ENCODE measurements at places on chromosomes 7 and 10.

- DNase-seq = no peak
Observed at GRCh38 chr10:94115725-94116124, 122.0 kb downstream of the PLCE1 start.

GRCh38 chr10:97780841-97781617 is 9.2 kb upstream of the SFRP5 start:
- DNase-seq = no peak

- DNase-seq = no peak
Observed at GRCh38 chr10:81863771-81864170, 11.2 kb upstream of the NRG3 start.

- DNase-seq = no peak
Observed at GRCh38 chr7:82506208-82506607, 62.6 kb upstream of the CACNA2D1 start.

GRCh38 chr10:124149189-124150042 is 56.0 kb upstream of the CHST15 start:
- DNase-seq = no peak

GRCh38 chr7:1533255-1533546 is 2.7 kb downstream of the MAFK start:
- no peak for DNase-seq

GRCh38 chr7:13106513-13106912 is 419.1 kb downstream of the ARL4A start:
- DNase-seq = no peak

DNA sequence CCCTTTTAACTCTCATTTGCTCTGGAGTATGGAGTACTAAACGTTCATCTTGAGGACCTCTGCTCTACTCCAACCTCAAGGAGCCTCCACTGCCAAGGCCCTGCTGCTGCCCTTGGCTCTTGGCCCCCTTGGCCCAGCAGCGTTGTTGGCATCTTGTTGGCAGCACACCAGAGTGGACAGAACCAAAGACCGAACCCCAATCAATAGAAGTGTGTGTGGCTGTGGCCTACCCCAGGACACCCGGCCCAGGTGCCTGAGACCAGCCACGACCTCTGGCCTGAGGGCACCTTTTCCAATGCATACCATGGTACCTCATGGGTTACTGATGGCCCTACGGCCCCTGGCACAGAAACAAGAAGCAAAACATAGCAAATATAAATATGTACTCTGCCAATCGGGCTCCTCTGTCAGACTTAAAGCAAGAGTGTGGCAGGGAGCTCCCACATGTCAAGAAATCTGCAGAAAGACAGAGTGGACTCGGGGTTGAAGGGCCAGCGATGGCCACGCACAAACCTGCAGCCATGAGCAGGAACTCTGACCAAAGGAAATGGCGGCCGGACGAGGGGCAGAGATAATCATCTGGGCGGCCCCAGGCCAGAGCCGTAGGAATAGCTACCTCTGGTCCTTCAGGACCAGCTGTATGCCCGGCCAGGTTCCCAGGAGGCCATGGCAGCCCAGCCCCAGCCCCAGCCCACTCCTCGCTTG is 2.9 kb downstream of the NPC1L1 start:
- DNase-seq = no peak

- DNase-seq = no peak
Observed at GRCh38 chr7:75688200-75689136, 50.3 kb downstream of the HIP1 start.

DNA sequence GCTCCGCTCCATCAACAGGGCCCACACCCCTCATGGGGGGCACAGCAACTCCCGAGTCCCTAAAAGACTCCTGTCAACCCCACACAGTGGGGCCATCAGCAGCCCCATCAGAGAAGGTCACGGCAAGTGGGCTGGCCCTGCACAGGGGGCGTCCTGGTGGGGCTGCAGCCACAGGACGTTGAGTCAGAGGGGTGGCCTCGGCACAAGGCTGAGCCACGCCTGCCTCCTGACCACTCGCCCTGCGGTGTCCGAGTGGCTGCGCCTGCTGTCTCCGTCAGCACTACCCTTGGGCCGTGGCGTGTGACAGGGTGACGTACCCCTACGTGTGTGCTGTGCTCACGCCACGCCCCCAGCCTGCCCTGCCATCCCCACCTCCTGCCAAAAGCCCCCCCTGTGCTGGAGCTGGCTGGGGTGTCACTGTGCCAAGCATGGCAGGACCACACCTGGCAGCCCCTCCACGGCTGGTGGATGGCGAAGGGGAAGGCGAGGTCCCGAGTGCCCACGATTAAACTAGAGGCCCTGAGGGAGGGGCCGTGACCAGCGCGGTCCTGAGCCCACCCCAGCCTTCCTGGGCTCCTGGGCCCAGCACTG is 26.0 kb upstream of the NKX6-2 start:
- no peak for DNase-seq

DNA sequence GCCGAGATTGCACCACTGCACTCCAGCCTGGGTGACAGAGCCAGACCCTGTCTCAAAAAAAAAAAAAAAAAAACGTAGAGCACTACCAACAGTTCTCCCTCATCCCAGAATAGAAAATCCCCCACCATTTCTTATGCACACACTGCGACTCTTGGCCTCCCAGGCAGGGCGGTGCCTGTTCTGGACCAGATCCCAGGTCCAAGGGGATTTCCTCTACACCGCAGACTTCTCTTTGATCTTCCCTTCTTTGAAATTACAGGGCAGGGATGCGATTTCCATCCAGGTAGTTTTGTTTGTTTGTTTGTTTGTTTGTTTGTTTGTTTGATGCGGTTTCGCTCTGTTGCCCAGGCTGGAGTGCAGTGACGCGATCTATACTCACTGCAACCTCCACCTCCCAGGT is 91.8 kb downstream of the SEPTIN14 start:
- no peak for DNase-seq

DNA sequence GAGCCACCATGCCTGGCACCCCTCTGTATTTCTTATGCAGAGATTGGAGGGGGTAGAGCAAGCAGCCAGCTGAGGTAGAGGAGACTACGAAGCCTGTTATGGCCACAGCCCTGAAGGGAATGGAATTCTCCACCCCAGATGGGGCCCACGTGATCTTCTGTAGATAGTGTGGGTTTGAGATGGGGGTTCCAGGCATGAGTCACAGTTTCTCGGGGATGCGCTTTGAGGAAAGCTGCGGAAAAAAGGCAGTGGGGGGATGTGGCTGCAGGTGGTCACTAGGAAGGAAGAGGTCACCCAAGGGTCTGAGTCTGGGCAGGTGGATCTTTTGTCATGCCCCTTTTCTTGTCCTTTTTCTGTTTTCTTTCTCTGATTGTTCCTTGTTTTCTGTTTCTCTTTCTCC is 11.5 kb downstream of the FAM131B start:
- DNase-seq = no peak

DNA sequence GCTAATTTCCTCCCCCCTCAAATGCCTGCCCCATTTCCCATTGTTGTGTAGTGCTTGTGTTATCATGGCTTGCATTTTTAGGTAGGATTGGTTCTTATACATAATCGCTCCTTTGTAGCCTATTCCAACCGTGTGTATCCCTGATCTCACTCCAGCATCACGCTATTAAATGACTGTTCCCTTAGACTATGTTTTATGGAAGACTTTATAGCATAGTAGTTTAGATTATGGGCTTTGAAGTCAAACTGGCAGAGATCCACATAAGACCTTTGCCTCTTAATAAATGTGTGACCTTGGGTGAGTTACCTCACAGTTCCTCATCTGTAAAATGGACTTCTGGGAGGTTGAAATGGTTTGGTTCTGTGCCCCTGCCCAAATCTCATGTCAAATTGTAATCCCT is 5.4 kb upstream of the RABGEF1 start:
- no peak for DNase-seq

DNA sequence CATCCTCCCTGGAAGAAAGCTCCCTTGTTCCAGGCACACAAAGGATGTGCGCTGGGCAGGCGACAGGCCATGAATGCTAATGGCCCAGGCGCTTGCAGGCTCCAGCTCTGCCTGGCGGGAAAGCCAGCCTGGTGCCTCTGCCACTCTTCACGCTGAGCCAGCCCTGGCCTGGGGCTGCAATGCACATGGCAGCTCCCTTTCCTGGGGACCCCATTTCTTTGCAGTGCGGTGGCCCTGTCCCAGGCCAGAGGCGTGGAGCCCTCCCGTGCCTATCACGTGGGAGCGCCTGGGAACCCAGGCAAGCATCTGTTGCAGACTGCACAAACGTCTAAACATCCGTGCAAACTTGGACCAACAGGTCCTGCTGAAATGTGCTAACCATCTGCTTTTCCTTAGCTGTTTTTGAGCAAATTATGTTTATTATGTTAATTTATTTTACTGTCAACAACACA is 152.1 kb upstream of the LYZL2 start:
- DNase-seq = no peak

GRCh38 chr7:3312583-3312982 is 11.5 kb downstream of the SDK1 start:
- no peak for DNase-seq

DNA sequence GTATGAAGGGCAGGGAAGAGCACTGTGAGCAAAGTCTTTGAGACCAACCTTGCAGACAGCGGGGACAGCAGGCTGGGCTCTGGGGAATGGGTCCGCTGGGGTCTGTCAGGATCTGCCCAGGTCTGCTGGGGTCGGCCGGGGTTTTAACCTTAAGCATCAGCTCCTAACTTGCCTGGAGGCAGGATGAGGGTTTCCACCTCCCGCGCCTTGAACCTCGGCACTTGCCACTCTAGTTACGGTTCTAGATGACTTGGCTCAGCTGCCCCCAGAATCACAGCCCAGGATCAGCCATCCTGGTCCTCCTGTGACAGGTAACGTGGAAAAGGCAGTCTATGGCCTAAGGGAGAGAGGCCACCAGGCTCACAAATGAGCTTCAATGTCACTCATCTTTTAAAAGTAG is 50.4 kb upstream of the CACUL1 start:
- DNase-seq = no peak
